Stimulated activated effector memory CD8-positive, alpha-beta T cell treated with anti-CD3 and anti-CD28 coated beads, Interleukin-12 subunit alpha, Interleukin-12 subunit beta, amount 100 ng/mL, for 72 hours (primary cell): ENCODE measurements at places on chromosomes 7 and 10.

- DNase-seq = no peak
These were observed 99.1 kb downstream of the PLCE1 start for GRCh38 chr10:94092848-94093247.

GRCh38 chr10:51700228-51700817 lies 928 bp upstream of the CSTF2T start:
- DNase-seq = no peak

GRCh38 chr10:30829901-30830300 lies 200.3 kb upstream of the LYZL2 start:
- no peak for DNase-seq

GRCh38 chr7:17668122-17668521 lies 272.2 kb downstream of the SNX13 start:
- no peak for DNase-seq

DNA sequence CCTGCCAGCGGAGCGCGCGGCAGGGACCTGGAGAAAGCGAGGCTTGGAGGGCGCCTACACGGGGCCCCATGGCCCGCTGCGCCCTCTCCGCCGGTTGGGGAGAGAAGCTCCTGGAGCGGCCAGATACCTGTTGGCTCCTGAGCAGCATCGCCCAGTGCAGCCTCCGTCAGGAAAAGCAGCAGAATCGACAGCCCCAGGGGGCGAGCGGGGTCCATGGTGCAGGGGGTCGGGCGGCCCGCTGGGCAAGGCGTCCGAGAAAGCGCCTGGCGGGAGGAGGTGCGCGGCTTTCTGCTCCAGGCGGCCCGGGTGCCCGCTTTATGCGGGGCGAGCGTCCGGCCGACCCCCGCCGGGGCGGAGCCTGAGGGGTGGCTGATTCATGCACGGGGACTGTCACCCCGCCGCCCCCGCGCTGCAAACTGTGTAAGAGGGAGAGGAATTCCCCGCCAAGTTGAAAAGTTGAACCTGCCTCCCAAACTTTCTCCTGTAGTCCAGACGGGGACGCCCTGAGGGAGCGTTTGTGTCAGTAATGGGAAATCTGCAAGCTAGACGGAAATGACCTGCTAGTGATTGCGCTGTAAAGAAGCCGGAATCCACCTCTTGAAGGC lies at the start of gene TFPI2:
TSS of gene TFPI2 (minus strand) at position 290 of the 605 bp plus-strand sequence. CDS start at position 215, 75 bp downstream.
- no peak for DNase-seq

GRCh38 chr7:7924303-7924702 lies 44.3 kb upstream of the GLCCI1 start:
- no peak for DNase-seq

DNA sequence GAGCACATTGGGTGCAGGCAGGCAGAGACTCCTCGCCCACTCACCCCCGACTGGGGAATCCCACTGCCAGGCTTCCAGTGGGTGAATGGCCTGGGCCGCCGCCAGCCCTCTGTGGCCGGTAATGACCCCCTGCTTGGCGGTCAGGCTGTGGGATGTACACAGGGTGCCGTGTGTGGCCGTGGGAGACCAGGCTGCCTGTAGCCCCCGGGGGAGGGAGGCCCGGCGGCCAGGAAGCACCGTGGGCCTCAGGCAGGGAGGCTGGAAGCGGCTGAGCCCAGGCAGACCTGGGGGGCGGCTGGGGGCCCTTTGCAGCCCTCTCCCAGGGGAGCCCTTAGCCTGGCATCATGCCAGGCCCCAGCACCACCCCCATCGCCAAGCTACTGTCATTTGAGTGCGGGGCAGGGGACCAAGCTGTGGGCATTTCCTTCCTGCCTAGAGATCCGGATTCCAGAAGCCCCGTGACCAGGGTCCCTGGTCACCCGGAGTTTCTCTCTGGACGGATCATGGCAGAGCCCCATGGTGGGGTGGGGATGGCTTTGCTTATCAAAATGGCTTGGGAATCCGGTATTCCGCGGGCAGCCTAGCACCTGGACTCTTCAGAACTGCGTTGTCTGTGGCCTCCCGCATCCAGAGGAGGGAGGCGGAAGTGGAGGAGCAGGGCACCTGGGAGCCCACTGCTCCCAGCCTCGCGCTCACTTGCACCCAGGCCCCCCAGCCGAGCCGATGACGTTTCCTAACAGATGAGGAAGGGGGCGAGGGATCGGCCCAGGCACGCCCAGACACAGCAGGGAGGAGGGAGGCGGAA lies 1.1 kb downstream of the TTYH3 start:
- DNase-seq = peak; percentile 48
